ENCODE measurements at places on chromosomes 5 and 9.

GRCh38 chr5:53478411-53479044, 1.9 kb upstream of the FST start:
- peak; percentile 82 for DNase-seq

DNA sequence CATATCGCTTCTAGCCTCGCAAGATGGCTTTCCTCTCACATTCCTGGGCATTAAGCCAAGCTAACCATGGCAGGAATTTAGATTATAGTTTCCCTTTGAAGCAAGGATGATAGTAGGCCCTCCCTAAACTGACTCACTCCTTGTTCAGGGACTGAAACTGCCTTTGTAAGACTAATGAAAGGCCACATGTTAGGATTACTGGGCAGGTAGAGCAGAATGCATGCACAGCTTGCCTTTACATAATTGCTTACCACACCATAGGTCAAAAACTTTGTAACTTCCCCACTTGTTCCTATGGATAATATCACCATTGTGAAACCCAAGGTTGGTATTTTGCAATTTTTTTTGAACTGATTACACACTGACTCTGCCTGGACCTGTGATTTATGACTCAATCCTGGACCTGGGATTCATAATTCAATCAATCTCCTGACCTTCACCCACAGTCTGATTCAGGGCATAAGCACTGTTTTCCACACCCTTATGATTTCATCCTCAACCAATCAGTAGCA, 41.0 kb upstream of the PRDM9 start:
- DNase-seq = peak; percentile 51

- DNase-seq = no peak
Observed at GRCh38 chr9:35436933-35437332, 53.0 kb upstream of the RUSC2 start.

- no peak for DNase-seq
Observed at GRCh38 chr9:126678989-126679388, 65.3 kb downstream of the LMX1B start.

GRCh38 chr9:102106439-102106838, 368.0 kb upstream of the GRIN3A start:
- no peak for DNase-seq

All from SW 1271 (cell line).